ENCODE measurements at places on chromosomes 7 and 10.
A peak's percentile ranks its signal among the peaks of the same experiment; 100 is the strongest.

GRCh38 chr10:90204131-90204955 is 503.0 kb downstream of the KIF20B start:
- DNase-seq, result no peak

GRCh38 chr7:66255534-66256100 is 50.5 kb downstream of the TPST1 start:
- no peak for DNase-seq

DNA sequence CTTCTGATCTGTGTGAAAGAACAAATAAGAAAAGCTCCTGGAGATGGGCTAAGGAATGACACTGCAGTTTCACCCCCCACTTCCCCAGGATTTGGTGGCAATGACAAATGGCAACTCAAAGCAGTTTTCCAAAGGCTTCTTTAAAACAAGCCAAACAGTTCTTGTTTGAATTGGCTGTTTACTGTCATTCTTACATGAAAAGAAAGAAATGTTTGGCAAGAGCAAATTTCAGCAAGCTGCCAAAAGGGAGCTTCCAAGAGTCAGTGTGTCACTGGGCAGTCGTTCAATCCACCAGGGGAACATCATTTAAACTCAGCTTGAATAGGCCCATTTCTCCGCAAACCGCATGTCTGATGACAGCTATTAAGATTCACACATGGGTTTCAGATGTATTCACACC is 119.0 kb upstream of the RHOBTB1 start:
- DNase-seq, result no peak

- DNase-seq, result no peak
These were observed 91.0 kb downstream of the CUBN start for GRCh38 chr10:17038627-17039026.

DNA sequence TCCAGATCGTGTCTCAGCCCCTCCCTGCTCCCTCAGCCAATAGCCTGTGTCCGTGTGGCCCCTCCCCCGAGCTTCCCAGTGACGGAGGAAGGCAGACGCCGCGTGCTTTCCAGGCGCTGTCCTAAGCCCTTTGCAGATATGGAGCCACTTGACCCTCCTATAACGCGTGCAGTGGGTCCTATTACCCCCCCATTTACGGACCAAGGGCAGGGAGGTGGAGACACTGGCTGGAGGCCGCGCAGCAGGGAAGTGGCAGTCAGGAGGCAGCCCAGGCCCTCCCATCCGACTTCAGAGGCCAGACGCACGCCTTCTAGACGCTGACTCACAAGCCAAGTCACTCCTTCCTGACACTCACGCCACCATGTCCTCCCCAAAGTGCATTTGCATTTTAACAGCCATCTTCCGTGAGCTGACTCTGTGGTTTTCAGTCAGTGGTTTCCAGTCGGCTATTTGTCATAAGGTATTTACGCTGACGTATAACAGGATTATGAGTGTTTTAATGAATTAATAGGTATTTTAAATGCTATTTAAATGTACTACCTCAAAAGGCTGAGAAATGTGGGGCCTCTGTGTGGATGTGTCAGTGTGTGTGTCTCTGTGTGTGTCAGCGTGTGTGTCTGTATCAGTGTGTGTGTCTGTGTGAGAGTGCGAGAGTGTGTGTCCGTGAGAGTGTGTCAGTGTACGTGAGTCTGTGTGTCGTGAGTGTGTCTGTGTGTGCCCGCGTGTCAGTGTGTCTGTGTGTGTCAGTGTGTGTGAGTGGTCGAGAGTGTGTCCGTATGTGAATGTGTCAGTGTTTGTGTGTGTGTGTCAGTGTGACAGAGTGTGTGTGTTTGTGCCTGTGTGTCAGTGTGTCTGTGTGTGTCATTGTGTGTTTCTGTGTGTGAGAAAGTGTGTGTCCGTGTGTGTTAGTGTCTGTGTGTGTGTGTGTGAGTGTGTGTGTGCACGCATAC is 92.0 kb upstream of the INSIG1 start:
- peak; percentile 91 for DNase-seq

GRCh38 chr7:359226-359765 is 69.3 kb downstream of the FOXL3 start:
- no peak for DNase-seq

- DNase-seq, result no peak
These were observed 977 bp downstream of the CACNB2 start for GRCh38 chr10:18140957-18141845.

DNA sequence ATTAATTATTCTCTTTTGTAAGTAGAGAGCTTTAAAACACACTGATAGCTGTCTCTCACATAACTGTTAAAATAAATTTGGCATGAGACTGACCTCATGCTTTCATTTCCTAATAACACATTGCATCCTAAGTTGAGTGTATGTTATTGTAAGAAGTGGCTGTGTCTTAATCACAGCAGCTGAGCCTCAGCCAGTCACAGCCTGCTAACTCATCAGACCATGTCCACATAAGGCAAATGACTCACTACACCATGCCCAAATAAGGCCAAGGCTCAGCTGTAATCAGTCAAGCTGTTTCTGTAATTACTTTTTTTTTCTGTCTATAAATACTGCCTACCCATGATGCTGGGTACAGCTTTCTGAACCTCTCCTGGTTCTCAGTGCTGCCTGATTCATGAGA is 860.9 kb downstream of the XPNPEP1 start:
- no peak for DNase-seq

DNA sequence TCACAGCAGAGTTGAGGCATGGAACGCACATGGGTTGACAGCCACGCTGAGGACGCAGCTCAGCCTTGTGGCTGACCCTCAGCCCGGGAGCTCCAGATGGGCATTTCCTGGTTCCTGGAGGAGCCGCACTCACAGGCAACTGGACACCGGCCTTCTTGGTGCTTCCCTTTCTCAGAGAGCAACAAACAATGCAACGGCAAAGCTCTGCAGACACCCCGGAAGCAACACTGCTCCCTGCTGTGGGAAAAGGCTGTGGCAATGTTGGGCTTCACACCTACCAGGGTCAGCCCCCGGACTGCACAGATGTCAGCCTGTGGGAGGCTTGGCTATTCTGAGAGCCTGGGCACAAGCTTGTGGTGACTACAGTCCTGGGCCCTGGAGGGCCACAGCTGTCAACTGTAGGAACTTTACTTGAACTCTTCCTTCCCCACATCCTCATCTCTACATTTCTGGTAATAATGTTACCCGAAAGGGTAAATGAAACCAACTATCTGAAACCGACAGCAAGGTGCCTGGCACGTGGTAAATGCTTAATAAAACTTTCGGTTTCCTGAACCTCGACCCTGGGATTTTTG is 597.5 kb upstream of the MKI67 start:
- no peak for DNase-seq

DNA sequence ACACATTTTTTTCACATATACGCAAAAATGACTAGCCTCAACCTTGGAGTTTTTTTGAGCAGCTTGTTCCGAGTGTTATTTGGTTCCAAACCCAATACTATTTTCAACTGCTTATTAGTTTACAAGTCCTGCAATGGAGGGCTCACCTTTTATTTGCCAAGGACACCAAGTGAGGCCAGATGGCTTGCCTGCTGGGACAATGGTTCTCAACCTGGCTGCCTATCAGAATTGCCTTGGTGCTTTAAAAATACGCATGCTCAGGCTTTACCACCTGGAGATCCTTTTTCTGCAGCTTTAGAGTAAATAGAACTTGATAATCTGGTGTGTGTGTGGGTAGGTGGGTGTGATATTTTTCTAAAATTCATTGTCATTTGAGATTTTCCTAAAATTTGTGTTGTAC is 276.8 kb downstream of the MTERF1 start:
- DNase-seq, result no peak

GRCh38 chr10:112361951-112362751 is 11.8 kb upstream of the ACSL5 start:
- no peak for DNase-seq

- DNase-seq, result no peak
These were observed 81.9 kb downstream of the NUDCD3 start for GRCh38 chr7:44408596-44408995.

DNA sequence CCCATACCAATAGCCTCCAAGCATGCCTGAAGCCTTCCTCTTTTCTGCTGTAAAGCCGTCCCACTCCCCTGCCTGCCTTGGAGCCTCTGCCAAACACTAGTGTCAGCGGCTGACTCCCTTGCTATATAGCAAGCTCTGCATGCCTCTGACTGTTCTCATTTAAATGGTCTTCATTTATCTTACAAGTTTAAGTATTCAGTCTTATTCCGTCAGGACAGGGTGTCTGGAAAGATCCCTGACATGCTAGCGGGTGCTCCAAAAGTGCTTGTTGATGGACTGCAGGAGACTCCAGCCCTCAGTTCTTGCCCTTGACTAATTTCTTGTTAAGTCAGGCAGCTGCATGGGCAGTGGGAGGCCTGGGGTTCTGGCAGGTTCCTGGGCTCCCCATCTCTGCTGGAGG is 298.7 kb downstream of the GFRA1 start:
- DNase-seq, result no peak

DNA sequence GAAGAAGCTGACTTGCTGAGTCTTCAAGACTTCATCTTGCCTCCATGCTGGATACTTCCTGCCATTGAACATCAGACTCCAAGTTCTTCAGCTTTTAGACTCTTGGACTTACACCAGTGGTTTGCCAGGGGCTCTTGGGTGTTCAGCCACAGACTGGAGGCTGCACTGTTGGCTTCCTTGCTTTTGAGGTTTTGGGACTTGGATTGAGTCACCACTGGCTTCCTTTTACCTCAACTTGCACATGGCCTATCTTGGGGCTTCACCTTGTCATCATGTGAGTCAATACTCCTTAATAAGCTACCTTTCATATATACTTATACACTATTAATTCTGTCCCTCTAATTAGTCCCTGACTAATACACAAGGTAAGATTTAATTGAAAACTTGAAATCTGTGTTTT is 361.7 kb upstream of the SEMA3C start:
- no peak for DNase-seq

- no peak for DNase-seq
These were observed 5.7 kb downstream of the GRID2IP start for GRCh38 chr7:6545398-6546126.

DNA sequence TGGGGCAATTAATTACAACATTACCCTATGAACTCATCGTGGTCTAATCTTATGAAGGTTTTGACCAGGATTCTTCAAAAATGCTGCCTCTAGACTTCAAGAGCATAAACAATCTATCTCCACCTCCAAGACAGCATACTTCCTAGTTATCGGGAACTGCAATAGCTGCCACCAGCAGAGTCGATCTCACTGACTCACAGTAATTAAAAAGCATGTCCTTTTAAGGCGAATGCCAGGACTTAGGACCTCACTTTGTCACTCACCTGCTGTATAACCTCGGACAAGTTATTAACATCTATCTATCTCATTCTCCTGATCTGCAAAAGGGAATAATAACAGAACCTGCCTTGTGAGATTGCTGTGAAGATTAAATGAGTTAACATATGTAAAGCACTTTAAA is 666.0 kb upstream of the COBL start:
- no peak for DNase-seq

GRCh38 chr7:107103369-107103768 is 58.9 kb downstream of the PRKAR2B start:
- peak; percentile 27 for DNase-seq

- DNase-seq, result no peak
These were observed 144.1 kb downstream of the EMX2 start for GRCh38 chr10:117686606-117687005.

DNA sequence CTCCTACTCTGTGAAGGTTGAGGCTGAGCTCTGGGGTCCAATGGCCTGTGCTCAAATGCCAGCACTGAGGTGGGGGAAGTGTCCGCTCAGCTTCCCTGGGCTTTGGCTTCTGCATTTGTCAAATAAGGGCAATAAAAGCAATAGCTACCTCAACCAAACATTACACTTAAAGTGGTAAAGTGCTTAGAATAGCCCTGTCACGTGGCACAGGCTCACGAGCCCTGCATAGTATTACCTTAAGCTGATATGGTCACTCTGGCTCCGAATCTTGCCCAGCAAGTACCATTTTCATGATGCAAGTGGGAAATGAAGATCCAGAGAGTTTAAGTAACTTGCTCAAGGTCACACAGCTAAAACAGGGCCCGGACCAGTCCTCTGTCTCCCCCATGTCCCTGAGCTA is 451.1 kb upstream of the ZMIZ1 start:
- no peak for DNase-seq

GRCh38 chr10:31242902-31243301 is 76.1 kb upstream of the ZEB1 start:
- no peak for DNase-seq

Measured in CD4-positive, alpha-beta T cell treated with Interleukin-4 for 1 hour (primary cell).